Epithelial cell of esophagus (primary cell): ENCODE measurements at places on chromosomes 4 and X.

- no peak for DNase-seq
These were observed 184.0 kb upstream of the PGRMC2 start for GRCh38 chr4:128471576-128471975.

GRCh38 chr4:104235967-104236366 is 258.7 kb downstream of the CXXC4 start:
- DNase-seq, result no peak

GRCh38 chrX:10798041-10798440 is 177.7 kb upstream of the MID1 start:
- DNase-seq, result no peak

DNA sequence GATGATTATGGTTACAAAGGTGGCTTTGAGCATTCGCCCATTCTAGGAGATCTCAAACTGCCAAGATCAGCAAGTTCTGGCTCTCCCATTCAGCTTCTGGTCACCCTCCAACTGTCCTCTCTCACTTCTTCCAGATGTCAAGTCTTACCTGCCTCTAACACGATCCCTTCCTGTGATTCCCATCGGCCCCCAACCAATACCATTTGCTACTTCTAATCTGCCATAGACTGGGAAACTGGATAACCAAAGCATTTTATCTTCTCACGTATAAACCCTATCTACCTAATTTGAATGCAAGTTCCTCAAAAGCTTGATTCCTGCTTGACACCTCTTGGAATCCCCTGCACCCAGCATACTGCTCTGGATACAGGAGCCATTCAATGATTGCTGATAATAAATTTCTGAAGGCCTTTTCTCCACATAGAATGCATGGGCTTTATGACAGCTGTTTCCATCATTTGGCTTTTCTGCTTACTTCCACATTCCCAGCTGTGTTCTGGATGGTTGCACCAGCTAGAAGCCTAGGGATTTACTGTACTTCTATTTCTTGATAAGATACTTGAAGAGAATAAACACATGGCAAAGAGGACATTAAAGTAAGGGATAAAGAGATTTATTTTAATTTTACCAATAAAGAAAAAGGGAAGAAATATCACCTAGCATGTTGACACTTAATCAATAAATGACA is 9.6 kb downstream of the GPC4 start:
- no peak for DNase-seq

DNA sequence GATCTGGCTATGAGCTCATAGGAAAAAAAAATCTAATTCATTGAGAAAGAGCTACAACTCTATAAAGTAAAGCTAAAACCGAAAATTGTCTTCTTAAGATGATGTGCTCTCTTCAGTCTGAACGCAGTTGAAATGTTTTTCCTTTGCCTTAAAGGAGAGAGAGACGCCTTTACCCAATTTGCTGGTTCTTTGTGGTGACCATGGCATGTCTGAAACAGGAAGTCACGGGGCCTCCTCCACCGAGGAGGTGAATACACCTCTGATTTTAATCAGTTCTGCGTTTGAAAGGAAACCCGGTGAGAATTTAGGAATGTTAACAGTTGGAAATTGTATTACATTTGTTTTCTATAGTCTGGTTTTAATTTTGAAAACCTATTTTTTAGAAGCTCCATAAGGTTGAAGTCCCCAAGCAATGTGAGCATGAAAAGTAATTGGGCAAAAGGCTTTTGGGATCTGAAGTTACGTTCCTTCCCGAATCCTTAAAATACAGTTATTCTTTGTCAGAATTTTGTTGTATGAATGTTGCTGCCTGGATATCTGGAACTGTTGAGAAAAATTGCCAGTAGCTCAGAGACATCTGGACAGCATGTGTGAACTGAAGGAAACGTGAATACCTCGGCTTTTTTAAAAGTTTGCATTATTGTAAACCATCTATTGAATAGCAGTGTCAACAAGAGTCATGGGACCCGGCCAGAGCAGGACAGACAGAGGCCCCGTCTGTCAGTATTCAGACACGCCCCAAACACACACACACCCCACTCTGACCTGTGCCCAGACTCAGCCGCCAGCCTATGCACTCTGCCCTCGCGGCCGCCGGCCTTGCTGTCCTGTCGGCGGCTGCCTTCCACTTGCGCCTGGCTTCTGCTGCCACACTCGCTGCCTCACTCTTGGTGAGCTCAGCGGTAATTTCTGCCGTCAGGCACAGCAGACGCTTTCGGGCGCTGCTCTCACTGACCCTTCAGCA is 9.9 kb downstream of the PIGG start:
- no peak for DNase-seq

- no peak for DNase-seq
These were observed 9.4 kb upstream of the GPR173 start for GRCh38 chrX:53039236-53039635.

DNA sequence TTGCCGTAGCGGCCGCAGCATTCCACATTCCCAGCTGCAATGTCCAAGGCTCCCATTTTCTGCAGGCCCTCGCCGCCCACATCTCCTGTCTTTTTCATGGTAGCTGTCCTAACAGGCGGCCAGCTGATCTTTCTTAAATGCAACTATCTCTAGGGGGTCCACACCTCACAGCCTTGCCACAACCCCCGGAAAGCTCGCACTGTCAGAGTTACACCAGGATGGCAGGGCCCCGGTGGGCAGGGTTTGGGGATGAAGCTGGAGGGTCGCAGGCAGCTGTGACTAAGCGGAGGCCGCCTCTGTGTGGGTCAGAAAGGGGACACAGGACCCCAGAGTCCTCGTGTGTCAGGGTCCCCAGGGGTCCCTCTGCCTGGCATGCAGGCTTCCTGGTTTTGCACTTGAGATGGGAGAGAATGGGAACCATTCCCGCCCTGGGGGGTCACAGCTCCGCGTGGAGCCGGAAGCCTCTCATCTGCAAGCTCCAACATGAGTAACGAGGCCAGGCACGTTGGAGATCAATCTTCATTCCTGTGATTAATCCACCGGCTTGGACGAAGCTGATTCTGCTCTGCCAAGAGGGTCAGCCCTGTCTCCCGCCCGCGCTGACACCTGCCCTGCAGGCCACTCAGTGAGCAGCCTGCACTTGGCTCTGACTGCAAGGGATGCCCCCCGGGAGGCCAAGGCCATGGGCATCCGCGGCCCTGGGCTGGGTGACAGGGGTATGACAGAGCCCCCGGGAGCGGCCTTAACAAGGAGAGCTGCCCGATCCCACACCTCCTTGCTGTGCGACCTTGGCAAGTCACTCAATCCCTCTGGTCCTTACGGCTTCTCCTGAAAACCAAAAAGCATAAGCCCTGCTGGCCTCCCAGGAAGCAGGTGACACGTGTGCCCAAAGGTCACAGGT is 97.9 kb downstream of the ADRA2C start:
- DNase-seq, result no peak

GRCh38 chr4:82223715-82224114 is 150.1 kb downstream of the HNRNPD start:
- no peak for DNase-seq

DNA sequence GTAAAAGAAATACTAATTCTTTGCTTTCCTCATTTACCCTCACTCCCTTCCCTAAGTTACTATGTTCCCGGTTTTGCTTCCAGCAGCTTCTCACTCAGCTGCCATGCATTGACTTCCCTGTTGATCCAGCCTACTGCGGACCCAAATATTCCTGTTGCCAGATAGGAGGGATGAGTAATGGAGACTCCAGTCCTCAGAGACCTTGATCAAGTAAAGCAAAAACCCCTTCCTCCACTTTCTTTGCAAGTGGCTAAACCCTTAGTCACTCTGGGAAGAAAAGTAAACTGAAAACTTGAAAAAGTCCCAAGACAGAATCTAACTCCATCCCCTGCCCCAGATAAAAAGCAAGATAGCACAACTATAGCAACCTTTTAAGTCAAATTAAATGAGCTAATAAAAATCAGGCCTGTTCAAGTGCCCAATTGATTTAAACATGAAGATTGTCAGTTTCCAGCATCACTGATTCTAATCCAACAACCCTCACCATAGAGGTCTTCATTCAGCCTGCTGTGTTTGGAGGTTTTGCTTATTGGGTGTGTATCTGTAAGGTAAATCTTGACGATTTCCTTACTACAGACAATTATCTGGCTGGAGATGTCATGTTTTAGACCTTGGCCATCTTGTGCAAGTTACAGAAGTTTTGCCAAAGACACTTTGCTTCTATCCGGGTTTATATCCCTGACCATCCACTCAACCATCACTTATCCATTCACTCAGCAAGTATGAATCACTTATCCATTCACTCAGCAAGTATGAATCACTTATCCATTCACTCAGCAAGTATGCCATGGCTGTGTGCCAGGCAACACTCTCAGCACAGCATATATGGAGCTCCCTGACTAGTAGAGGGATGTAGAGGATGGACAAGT is 17.6 kb downstream of the FGFBP1 start:
- peak; percentile 99 for DNase-seq

DNA sequence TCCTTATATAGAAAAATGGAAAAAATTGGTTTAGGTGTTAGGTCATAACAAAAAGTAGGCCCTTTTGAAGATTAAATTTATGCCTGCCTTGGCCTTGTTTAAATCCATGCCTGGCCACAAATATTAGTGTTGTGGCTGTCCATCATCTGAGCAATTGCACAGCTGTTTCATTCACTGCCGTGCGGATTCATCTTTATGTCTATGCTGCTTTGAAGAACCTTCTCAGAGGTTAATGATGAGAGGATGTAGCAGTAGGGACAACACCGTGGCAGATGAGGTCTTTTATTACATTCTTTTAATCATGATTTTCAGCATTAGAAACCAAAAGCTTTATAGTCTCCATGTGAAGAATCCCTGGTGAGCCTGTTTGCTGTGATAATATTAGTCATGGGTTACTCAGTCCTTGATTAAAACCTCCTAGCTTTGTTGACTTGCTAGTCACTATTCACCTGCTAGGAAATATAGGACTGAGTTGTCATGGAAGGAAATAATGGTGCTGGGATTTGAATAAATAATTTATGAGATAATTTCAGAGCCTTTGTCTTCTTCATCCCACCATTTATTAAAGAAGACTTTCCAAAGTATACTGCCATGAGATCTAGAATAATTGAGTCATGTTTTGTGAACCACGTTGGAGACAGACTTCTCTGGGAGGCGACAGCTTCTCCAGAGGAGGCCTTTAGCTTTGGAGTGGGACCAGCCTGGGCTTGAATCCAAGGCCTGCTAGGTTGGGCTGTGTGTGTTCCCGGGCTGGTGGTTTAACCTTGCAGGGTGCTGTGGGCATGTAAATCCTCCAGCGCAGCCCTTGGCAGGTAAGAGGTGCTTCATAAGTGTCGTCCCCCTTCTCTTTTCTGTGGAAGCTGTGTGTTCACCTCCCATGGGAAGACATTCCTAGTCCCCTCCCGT is 53.5 kb downstream of the PTTG2 start:
- DNase-seq, result peak; percentile 54

- DNase-seq, result no peak
These were observed 41.2 kb upstream of the CLDN34 start for GRCh38 chrX:9926002-9926401.

GRCh38 chr4:141473952-141474351 is 162.4 kb upstream of the IL15 start:
- DNase-seq, result no peak

DNA sequence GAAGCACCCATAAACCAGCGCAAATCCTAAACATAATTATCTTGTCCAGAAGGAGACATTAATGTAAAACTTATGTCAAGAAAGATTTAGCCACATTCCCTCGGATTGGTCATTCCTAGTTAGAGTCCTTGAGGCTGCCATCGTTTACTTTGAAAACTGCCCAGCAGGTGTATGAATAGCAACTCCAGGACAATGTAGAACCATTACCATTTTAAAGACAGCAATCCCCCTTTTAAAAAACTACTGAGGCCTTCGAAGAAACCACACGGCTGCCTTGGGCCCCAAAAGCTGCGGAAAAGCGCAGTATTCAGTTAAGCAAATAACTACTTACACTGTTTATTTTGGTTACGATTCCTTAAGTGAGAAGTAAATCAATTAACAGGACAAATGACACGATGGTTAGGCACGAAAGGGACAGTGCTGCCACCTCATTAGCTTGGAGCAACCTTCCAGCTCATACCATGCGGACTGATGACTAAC is 822 bp upstream of the SGMS2 start:
- no peak for DNase-seq

GRCh38 chr4:98267498-98267897 is 6.3 kb downstream of the RAP1GDS1 start:
- DNase-seq, result no peak

DNA sequence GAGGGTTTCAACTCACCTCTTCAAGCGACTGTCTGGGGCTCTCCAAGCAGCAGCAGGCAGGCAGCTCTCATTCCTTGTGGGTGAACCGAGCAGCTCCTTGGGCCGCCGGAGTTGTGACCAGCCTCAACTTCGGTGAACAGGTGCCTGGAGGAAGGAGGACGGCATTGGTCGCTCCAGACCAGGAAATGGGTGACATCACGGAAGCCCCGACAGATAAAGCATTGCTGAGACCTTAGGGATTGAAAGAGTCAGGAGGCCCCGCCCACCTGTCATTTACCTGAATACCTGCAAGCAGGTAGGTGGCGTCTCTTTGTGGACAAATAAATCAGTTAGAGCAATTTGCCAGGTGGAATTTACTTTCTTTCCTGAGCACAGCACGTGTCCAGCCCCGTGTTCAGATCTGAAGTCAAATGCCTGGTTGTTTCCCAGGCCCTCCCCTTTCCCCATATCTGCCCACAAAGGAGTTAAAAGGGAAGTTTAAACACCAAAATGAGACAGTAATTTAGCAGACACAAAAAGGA is at the start of gene LNX1:
Gene LNX1, minus strand, starts transcription at position 115 of the 521 bp plus-strand sequence. CDS start 17,484 bp downstream, outside the sequence.
- peak; percentile 83 for DNase-seq

DNA sequence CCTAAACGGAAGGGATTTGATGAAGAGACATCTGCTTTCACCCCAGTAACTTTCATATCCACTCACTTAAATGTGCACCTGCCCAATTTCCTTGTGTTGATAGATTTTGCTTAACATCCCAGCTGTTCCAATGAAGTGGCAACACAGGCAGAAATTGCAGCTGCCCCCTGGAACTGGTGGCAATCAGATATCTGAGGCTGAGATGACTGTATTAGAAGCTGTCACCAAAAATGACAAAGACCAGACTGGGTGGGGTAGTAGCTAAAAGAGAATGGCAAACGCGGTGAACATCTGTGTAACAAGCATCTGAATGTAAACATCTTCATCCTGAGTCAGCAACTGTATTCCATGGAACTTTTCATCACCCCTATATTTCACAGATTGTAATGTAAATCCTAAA is 17.1 kb downstream of the GABRA2 start:
- DNase-seq, result no peak

DNA sequence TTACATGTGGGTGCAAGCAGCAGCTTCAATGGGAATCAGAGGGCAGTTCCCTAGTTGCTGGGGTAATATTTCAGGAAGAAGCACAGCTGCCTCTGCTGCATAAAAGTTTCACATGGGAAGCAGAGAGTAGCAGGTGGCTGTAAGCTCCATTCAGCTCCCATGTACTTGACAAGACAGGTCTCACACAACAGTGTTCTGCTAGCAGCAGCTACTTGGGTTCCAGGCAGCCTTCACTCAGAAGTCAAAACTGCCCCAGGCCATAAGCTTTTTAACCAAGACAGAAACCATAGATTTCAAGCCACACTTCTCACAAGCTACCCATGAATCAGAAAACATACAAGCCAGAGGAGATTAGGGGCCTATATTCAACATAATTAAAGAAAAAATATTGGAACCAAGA is 41.4 kb upstream of the SPIN2A start:
- no peak for DNase-seq

- DNase-seq, result no peak
These were observed 7.4 kb downstream of the DCAF8L2 start for GRCh38 chrX:27597508-27597907.

- DNase-seq, result peak; percentile 28
These were observed 10.6 kb downstream of the FAM184B start for GRCh38 chr4:17770845-17771244.
